Stimulated activated CD8-positive, alpha-beta memory T cell treated with anti-CD3 and anti-CD28 coated beads, Interleukin-4, amount 100 ng/mL, for 24 hours (primary cell): ENCODE measurements at places on chromosomes 4 and X.

DNA sequence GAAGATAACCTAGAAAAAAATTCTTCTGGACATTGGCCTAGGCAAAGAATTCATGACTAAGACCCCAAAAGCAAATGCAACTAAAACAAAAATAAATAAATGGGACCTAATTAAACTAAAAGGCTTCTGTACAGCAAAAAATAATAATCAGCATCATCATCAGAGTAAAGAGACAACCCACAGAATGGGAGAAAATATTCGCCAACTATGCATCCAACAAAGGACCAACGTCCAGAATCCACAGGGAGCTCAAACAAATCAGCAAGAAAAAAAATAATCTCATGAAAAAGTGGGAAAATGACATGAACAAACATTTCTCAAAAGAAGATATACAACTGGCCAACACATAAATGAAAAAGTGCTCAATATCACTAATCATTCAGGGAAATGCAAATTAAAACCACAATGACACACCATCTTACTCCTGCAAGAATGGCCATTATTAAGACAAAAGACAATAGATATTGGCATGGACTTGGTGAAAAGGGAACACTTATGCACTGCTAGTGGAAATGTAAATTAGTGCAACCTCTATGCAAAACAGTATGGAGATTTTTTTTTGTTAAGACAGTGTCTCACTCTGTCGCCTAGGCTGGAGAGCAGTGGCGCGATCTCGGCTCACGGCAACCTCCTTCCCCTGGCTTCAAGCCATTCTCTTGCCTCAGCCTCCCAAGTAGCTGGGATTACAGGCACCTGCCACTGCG is 29.9 kb downstream of the ELF2 start:
- DNase-seq: no peak

DNA sequence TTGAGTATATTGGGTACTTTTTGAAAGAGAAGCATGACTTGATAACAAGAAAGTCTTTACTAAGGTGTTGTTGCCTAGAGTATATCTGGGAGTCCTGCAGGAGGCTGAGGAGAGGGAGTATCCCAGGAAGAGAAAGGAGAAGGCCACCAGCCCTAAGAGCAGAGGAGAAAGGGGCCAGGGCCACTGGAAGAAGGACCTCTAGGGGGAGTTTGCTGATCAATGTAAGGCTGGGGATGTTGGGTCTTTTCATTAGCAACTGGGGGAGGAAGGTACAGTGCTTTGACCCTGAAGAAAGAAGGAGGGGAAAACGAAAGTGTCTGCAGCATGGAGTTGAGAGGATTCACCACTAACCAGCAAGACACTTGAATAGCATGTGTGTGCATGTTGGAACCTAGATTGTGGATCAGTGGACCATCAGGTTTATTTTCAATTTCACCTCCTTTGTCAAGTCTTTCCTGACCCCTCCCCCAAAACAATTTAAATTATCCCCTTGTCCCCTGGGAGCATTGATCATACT is 4.5 kb downstream of the SMIM9 start:
- DNase-seq: no peak

DNA sequence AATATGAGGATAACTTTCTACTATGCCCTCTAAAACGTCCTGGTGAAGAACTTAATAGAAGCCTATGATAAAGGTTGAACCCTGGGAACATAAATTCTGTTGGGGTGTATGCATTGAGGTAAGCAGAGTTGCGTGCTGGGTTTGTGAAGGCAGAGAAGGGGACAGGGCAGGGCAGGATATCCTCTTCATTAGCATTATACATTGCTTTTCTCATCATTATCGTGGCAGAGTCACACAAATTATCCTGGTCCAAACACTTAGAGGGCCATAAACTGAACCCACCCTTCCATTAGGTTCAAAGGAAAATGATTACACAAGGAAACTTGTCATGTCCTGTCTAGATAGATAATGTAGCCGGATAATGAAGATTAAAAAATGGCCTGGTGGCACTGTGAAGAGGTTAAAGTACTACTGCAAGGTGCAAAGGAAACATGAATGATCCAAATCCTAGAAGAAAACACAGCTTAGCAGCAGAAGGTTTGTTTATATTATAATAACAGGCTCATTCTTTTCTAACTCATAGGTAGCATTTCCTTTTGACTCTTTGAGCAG is 189.1 kb downstream of the SPCS3 start:
- DNase-seq: no peak

GRCh38 chr4:166324321-166324720 is 451.3 kb downstream of the TLL1 start:
- DNase-seq: no peak

DNA sequence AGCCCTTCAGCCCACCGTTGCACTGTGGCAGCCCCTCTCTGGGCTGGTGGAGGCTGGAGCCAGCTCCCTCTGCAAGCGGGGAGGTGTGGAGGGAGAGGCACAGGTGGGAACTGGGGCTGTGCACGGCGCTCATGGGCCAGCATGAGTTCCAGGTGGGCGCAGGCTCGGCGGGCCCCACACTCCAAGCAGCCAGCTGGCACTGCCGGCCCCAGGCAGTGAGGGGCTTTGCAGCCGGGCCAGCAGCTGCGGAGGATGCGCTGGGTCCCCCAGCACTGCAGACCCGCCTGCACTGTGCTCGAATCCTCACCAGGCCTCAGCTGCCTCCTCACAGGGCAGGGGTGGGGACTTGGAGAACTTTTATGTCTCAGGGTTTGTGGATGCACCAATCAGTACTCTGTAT is 1354.8 kb upstream of the IGFBP7 start:
- DNase-seq: no peak
